Right forelimb (tissue), 1 donor: ENCODE measurements at places on chromosomes 2 and 18.

DNA sequence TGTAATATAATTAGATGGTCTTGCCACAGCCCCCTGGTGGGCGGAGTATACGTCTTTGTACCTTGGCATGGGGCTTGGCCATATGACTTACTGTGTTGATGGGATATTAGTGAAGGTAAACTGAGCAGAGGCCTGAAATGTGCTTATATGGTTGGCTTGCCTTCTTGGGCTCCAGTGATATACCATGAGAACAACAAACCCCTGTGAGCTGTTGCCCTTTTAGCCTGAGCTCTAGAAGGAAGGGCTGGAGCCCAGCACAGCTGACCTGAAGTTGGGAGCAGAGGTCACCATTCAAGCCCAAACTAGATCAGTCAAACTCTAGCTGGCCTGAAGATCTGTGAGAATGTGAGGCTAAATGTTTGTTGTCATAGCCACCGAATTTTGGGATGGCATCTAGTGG is 75.2 kb upstream of the CD302 start:
- peak; percentile 42 for DNase-seq

DNA sequence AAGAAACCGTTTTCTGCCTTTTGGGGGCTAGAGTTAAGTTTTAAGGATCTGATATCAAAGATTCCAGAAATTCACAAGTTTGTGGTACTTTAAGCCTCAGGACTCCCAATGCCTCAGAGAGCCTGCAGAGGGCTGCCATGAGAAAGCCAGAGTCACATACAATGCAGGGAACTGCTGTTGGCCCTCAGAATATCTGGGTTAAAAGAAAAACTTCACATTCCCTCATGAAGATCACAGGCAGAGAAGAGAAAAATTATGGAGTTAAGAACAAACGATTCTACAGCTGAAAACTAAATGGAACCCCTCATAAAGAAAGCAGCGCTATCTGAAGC is 39.5 kb downstream of the HDAC4 start:
- no peak for DNase-seq

GRCh38 chr2:1664076-1664605 is 80.2 kb downstream of the PXDN start:
- DNase-seq, result no peak

DNA sequence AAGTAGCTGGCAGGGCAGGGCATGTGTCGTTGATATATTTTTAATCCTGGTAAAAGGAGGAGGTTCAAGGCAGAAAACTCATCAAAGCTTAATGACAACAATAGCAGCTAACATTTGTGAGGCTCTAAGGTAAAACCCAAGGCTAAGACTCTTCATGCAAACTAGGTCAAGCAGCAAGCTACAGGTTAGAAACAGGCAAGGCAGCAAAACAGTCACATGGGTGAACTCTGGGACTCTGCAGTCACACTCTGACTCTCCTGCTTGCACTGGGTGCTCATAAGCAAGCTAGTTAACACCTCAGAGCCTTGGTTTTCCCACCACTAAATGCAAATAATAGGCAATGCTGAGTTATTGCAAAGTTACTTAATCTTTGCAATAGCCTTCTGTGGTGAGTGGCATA is 7.9 kb downstream of the IL1RN start:
- DNase-seq, result no peak

- no peak for DNase-seq
Measured at GRCh38 chr2:44957656-44958327, 16.3 kb downstream of the SIX3 start.

GRCh38 chr2:204264621-204265140 is 280.6 kb upstream of the PARD3B start:
- DNase-seq, result no peak

DNA sequence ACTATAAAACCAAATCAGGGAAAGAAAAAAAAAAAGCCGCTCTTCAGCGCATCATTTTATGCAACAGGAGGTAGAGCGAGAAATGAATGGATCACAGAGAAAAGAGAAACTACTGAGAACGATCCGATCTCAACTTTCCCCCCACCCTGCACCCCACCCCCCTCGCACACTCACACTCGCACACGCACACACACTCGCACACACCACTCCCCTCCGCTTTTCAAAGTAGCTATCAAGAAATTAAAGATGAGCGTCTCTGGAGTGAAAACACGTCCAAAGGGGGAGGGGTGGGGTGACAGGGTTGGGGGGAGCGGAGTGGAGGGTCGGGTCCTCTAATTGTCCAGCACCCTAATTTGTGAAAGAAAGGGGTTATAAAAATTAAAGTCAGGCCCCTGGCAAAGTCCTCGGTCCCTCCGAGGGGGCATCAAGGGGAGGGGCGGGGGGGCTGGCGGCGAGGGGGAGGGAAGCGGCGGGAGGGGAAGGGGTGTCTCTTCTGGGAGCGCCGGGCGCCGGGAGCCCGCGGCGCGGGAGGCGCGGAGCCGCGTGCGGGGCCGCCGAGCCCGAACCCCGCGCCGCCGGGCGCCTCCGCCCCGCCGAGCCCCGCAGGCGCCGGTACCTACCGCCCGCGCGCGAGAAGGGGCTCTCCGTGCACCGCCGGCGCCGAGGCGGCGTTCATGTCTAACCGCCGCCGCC is 428 bp downstream of the TCF4 start:
- peak; percentile 75 for DNase-seq

DNA sequence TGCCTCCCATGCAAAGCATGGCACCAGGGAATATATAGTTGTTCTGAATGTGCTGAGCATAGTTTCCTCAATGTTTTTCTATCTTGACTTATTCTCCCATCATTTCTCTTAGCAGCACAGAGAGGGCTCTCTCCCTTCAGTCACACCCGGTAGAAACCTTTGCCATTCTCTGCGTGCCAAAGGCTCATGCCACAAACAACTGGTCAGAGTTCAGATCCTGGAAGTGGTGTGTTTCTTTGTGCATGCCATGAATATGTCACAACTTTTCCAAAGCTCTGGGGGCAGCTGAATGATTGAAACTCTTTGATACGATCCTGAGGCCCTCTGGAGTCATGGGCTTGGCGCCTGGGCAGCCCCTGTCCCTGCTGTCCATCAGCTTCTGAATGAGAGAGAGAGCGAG is 28.0 kb upstream of the EDAR start:
- DNase-seq, result no peak

- DNase-seq, result no peak
Measured at GRCh38 chr2:227482638-227483340, 10.8 kb downstream of the AGFG1 start.
